Activated T-cell treated with anti-CD3 and anti-CD28 coated beads, Interleukin-2, amount 50 U/mL, for 4 hours (primary cell): ENCODE measurements at places on chromosomes 16 and 17.

GRCh38 chr17:32141258-32141657 lies 1.0 kb upstream of the RHOT1 start:
- DNase-seq: no peak

DNA sequence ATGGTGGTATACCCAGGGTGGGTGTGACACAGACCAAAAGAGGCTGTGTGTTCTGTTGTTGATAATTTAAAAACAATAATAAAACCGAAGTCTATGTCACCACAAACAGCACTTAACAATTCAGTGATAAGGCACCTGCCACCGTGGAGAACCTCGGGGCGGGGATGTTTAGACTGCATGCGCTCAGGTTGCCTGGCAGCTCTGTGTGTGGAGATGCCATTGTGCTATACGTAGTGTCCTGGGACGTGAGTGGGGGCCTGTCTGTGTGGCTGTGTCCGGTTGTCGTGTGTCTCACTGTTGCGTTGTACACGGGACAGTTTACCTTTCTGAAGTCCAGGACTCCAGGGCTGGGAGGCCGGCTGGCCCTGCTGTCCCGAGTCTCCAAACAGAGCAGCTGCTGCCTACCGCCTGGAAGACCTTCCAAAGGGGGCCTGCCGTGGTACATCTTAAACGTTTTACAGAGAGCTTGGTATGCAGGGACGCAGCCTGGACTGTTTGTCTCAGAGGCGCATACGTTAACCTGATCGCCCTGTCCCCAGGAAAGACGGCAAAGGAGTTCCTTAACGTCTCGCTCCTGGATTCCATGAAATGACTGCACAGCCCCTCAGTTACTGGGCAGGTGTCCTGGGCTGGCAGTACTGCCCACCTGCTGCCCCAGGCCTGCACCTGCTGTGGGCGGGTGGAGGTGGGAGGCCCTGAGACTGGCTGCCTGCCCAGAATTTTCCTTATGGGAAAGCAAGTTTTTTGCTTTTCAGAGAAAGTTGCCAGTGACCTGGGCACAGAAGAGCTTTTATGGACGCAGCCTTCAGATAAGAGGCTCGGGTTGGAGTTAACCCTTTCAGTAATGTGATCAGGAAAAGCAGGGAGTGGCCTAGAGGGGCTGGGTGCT lies 19.0 kb downstream of the SPIRE2 start:
- no peak for DNase-seq

GRCh38 chr16:27907457-27907972 lies 156.0 kb downstream of the GSG1L start:
- no peak for DNase-seq

DNA sequence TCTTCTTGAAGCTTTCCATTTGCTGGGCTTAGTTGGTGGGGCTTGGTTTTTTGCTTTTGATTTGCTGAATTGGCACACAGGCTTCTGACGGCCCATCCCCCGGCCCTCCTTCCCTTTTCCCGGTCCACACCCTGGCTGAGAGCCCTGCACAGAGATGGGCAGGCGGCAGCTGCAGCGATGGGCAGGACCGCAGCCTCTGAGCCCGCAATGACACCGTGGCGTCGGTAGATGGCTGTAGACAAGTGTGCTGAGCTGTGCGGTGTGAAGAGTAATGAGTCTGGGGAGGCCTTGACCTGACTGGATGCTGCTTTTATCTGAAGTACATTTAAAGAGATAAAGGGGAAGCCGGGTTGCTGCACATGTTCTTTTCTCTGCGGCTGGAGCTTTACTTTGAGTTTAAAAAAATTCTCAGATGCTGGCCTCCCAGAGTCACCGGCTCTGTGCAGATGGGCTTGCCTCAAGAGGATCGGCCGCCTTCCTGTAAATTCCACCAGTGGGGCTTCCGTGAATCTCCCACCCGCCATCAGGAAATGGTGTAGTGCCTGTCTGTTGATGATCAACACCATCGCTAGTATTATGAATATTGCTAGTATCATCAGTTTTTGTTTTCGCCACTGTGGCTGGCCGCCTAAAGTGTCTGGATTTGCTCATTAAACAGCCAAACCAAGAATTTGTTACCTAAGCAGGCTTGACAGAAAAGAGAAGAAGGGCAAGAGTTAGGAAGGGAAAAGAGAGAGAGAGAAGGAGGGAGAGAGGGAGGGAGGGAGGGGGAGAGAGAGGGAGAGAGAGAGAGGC lies 245.6 kb upstream of the RBFOX1 start:
- DNase-seq: no peak

DNA sequence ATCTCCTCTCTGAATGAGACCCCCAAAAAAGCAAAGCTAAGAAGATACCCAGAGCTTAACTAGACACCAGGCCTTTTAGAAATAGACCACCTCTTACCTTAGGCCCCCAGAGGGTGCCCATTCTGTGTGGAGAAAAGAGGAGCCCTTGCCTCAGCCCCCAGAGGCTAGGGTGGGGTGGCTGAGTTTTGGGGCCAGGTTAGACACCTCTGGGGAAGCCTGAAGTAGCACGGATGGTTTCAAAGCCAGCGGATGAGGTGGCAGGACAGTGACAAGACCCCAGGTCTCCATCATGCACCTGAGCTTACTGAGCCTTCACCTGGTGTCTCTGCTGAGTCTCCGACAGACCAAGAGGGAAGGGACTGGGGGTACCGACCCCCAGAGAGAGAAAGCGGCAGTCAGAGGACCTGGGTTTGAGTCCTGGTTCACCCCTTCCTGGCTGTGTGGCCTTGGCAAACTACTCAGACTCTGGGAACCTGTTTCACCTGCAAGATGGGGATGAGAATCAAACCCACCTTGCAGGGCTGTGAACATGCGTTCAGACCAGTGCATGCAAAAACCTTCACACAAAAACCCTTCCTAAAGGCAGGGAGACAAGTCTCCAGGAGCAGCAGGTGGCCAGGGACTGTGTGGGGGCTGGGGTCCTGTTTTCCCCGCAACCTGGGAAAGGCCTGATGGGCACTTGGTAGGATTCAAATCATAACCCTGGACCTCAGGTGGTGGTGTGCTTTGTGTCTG lies 7.7 kb downstream of the SCGB1C2 start:
- DNase-seq: no peak

DNA sequence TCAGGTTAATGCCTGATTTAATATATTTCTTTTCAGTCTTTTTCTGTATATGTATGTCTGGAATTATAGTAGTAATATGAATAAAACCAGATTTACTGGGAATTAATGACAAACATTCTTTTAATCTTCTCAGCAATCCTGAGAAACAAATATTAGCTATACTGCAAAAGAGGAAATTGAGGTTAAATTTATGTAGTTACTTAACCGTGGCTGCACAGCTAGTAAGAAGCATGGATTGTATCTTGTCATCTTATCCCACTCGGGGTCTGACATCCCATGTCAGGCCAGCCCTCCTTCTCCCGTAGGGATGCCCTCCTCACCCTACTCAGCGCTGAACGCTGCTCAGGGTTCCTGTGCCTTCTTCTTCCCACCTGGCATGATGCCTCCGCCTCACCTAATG lies 143.0 kb downstream of the FTO start:
- no peak for DNase-seq

DNA sequence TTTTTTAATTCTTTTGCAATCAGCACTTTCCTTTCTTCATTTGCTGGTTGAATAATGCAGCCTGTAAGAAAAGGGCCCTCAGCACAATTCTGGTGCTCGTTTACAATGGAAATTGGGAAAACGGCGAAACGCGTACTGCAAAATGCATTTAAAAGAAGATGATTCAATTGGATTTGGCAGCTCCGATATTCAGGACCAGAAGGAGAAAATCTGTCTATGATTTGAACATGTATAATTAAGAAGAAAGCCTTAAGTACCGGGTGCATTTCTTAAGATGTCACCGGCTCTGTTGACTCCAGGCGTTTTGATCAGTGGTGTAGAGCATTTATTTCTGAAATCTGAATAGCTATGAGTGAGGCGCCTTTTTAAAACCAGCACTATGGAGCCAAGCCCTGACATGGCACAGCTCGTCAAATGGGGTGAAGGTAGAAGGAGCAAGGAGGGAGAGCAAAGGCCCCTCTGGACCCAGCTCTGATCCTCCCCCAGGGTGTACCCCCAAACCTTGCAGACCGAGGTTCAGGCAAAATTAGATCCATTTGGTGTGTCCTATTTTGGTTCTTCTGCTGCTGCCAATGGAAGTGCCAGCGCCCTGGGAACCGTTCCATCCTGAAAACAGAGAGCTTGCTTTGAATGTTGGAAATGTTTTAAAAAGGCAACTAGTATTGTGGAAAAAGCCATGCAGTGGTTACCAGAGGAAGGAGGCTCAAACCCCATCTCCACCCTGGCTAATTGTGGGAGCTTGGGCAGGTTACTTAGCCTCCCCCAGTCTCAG lies 161.4 kb upstream of the RPL38 start:
- no peak for DNase-seq

DNA sequence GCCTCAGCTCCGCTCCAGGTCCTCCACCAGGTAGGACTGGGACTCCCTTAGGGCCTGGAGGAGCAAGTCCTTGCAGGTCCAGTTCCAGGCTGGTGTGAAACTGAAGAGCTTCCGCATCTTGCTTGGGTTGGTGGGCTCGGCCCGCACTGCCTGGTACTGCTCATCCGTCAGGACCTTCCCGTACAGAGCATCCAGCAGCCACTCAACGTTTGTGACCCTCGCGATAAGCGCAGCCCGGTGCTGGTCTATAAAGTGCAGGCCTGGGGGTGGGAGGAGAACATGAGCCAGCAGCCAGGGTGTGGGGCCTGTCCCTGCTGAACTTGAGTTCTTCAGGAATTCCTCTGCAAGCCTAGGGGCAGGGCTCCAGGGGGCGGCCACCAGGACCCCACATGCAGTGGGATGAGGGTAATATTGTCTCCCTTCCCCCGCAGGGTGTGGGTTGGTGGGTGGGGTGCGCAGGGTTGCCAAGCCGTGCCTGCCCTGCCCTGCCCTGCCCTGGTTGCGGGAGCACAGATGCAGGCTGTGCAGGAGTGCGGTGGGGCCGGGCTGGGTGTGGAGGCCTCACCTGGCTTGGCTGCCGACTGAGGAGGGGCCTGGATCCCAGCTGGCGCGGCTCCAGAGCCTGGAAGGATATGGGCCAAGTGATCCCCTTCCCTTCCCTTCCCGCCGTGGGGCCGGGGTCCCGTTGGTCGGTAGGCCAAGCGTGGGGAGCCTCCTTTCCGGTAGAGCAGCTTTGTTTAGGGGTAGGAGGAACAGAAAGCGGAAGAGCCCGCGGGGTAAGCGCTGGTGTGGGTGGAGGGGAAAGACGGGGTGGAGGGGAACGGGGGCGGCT lies 762 bp downstream of the PYCARD start:
- DNase-seq: no peak

GRCh38 chr17:3800362-3801271 lies at the start of gene ITGAE:
TSS of gene ITGAE (minus strand) at chr17:3801188. CDS start at chr17:3801144, 44 bp downstream.
- no peak for DNase-seq
